ENCODE measurements at places on chromosomes 5 and 9.

DNA sequence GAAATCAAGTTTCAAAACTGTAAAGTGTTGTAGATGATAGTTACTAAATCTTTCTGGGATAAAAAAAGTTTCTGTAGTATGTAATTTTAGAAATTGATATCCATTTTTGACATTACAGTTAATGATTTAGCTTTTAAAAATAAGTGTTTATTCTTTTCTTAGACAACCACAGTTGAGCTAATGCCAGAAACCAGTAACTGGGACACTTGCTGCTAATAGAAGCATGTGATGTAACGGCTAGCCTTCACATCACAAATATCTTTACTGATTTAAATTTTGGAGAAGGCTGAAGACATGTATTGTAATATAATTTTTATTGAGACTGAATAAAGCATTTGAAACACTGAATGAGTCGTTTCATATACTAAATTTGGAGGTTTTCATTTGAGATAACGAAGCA is 18.8 kb downstream of the CSNK1G3 start:
- no peak for DNase-seq

DNA sequence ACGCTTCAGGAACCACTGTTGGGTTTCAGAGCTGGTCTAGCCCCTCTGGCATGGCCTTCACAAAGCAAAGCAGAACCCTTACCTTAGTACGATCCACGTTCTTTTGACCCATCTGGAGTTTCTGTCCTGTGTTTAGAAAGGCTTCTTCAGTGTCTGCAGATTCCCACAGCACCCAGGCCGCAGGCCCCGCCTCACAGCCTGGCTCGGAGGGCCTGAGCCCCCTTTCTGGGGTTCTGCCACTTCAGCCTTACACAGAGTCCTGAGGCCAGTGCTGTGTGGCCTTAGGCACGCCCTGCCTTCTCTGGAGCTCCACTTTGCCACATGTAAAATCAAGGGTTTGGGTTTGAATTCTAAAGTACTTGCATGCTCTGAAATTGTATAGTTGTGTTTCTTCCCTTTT is 31.6 kb upstream of the PRDM12 start:
- DNase-seq, result no peak

DNA sequence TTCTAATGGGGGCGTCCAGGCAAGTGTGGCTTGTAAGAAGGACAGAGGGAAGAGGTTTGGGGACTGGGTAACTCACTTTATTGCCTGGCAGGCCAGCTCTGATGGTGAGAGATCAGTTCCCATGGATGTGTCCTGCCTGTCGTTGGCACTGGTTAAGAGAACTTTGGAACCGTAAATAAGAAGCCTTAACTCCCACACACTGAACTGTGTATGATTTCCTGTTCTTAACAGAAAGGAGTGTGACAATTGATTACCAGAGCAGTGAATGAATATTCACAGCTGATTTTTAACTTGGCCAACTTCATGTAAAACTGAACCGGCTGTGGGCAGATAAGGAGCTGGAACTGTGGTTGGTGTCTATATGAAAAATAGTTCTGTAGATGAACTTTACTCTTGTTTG is 63.2 kb downstream of the MEGF10 start:
- DNase-seq, result no peak

DNA sequence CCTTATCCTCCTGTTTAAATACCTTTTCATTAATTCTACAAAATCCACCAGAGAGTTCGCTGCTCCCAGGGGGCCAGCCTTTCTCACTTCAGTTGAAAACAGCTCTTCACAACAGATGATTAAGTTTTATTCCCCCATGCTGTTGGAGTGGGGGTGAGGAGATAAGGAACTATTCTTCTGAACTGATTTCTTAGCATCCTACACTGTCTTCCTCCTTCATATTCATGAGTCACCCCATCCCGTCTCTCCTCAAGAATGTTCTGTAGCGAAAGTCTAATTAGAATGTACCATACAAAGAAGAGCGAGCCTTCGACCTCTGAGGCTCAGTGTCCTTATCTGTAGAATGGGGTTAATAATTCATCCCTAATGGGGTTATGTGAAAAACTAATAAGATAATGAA is 138.0 kb downstream of the PIK3R1 start:
- no peak for DNase-seq

DNA sequence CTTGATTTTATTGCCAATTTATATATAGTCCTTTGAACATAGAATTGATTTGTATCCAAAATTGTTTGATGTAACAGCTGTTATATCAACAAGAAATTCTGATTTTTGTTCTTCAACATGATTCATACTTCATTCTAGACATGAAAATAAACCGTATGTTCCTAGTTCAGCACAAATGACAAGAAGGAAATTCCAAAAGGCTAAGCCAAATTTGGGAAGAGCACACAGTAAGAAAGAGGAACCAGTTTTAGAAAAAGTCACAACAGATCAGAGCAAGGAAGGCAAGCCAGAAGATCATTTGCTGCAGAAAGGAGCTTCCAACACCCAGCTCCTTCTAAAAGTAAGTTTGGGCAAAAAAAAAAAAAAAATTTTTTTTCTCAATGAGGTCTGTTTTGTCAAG is 65.0 kb upstream of the MCCC2 start:
- DNase-seq, result no peak

- peak; percentile 85 for DNase-seq
Observed at GRCh38 chr5:157172403-157172802, 6.3 kb upstream of the GARIN3 start.

- no peak for DNase-seq
Observed at GRCh38 chr5:55650386-55650785, 61.7 kb downstream of the SLC38A9 start.

DNA sequence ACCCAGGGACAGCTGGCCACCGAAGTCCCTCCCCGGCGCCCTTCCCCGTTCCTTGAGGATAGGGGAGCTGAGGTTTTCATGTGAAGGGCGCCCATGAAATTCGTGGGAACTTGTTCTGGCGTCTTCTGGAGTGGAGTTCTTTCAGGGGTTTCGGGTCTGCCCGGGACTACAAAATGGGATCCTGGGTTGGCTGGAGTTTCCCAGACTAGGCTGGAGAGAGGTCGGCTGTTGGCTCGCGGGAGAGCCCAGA is 3.6 kb upstream of the RGMB start:
- DNase-seq, result no peak

GRCh38 chr9:105051897-105052296 is 123.9 kb upstream of the ABCA1 start:
- peak; percentile 37 for DNase-seq

DNA sequence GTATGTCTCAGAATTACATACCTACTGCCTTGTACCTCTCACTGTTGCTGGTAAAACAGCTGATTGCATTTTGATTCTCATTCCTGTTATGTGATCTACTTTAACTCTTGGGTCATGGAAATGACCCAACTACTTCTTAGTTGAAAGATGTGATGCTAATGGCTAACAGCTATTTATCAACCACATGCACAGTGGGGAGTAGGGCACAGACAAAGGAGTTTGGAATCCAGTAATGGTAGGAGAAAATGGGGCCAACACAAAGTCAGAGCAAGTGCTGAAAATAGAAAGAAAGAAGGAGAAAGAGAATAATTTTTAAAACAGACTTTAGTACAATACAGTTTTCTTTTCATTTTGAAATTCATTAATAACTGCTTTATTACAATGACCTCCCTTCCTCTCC is 241.0 kb downstream of the PTPRD start:
- DNase-seq, result no peak

DNA sequence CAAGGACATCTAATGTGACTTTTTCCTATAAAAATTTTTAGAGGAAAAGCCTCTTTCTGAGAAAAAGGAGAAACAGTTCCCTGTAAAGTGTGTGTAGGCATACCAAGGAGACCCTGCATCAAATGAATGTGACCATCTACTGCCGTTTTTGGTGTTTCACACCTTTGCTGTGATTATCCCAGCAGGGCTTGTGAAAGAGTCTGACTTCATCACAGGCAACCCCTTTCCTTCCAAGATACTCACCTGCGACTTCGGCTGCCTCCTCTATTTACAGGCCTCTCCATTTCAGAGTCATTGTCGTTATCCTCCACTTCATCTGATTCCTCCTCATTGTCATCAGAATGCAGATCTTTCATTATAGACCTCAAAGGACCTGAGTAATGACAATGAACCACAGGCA is 259.1 kb downstream of the MLLT3 start:
- DNase-seq, result no peak

- no peak for DNase-seq
Observed at GRCh38 chr9:38301376-38302106, 91.0 kb upstream of the ALDH1B1 start.

DNA sequence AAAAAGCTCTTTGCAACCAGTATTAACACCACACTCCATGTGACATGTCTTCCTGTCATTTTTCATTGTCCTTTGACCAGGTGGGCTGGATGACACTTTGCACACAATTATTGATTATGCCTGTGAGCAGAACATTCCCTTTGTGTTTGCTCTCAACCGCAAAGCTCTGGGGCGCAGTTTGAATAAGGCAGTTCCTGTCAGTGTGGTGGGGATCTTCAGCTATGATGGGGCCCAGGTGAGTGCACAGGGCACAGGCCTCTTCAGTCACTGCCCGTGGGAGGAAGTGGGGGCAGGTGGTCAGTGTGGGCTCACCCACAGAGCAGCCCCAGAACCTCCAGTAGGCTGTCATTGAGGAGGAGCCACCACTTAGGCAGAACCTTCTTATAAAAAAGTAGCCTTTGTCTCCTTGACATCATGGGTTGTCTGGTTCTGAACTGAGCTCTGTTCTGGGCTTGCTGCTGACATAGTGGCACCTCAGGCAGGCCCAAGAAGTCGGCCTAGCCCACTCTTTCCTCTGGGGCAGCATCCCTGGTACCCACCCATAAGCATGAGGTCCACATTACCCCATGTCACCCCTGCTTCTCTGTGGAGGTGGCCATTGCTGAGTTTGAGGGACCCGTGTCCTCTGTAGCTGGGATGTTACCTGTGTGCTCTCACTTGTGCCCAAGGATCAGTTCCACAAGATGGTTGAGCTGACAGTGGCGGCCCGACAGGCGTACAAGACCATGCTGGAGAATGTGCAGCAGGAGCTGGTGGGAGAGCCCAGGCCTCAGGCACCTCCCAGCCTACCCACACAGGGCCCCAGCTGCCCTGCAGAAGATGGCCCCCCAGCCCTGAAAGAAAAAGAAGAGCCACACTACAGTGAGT is 39.3 kb downstream of the SECISBP2 start:
- DNase-seq, result no peak

DNA sequence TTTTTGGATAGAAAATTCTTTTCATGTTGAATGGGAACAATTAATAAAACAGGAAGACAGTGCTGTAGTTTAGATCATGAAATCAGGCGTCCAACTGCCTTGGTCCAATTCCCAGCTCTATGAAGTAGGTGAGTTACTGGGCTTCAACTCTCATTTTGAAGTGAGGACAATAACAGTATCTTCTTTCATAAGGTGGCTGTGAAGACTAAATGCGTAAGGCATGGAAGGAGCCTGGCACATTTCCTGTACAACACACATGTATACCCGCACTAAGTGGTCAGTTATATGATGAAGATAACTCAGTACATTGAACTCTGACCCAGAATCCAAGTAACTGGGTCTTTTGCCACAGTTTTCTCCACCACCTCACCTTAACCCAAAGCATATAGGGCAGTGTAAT is 120.6 kb downstream of the MED27 start:
- no peak for DNase-seq

GRCh38 chr9:76932757-76933156 is 26.8 kb upstream of the PRUNE2 start:
- no peak for DNase-seq

DNA sequence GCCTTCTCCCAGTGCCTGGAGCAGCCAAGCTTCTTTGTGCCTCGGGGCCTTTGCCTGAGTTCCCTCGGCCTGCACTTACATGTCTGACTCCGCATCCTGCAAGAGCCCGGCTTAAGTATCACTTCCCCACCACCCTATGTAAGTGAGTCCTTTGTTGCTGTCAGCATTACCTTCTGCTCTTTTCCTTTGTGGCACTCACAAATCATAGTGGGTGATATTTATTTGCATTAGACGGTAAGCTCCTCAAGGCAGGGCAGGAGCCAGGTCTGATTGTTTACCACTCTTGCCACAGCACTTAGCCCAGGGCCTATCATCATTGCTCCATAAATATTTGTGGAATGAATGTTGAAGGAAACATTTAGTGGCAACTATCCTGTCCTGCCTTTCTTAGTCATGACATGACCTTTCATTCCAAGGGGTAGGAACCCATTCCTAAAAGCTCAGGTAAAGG is 4.8 kb downstream of the GM2A start:
- peak; percentile 48 for DNase-seq

DNA sequence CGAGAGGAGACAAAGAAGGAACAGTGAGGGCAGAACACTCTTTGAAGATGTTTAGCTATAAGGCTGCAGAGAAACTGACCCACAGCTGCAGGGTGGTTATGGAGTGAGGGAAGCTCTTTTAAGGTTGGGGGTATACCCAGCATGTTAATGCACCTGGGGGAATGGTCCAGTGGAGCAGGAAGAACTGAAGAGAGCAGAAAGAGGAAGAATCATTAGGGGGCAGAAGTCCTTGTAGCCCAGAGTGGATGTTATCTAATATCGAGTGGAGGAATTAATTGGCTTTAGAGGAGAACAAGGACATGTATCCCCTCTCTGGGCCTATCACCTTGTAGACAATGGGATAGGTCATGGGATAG is 7.7 kb downstream of the IL4 start:
- no peak for DNase-seq

DNA sequence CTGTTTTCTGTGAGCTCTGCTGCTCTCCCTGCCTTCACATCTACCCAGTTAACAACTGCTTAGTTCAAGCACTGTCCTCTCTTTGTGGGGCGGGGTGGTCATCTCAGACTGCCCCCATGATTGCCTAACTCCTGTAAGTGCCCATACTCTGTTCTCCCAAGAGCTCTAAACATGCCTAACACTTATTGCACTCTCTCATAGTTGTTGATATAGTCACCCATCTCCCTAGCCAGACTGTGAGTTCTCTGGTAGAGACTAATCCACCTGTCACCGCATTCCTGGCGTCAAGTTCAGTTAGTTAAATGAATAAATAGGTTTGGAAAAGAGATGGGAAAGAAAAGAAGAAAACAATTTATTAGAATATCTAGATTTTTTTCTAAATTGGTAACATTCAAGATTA is 18.3 kb upstream of the MUSK start:
- DNase-seq, result no peak

DNA sequence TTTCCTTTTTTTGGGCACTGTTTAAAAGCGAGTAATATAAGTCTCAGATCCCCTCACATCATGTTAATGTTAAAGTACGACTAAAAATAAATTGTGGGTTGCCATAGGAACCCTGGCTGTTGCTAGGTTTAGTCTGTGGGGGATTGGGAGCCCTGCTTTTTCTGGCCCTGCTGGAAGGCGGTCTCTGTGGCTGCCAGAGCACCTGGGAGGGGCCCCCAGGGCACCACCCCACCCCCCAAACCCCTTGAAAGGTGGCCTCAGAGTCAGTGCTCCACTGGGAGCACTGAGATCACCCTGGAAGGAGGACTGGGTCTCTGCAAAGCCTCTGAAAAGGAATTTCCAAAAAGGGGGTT is 66.2 kb upstream of the NEURL1B start:
- no peak for DNase-seq

- DNase-seq, result no peak
Observed at GRCh38 chr9:130959809-130960334, 20.8 kb upstream of the FIBCD1 start.

GRCh38 chr9:134224567-134225093 is 60.3 kb upstream of the RNU6ATAC start:
- DNase-seq, result no peak

GRCh38 chr9:89911721-89912604 is 307.2 kb downstream of the GADD45G start:
- no peak for DNase-seq

Data from CD4-positive, alpha-beta T cell treated with Interleukin-1 beta for 1 hour (primary cell).